ENCODE measurements at places on chromosomes 3 and 15.
A peak's percentile ranks its signal among the peaks of the same experiment; 100 is the strongest.

GRCh38 chr3:36319680-36320079, 60.6 kb upstream of the STAC start:
- no peak for DNase-seq

DNA sequence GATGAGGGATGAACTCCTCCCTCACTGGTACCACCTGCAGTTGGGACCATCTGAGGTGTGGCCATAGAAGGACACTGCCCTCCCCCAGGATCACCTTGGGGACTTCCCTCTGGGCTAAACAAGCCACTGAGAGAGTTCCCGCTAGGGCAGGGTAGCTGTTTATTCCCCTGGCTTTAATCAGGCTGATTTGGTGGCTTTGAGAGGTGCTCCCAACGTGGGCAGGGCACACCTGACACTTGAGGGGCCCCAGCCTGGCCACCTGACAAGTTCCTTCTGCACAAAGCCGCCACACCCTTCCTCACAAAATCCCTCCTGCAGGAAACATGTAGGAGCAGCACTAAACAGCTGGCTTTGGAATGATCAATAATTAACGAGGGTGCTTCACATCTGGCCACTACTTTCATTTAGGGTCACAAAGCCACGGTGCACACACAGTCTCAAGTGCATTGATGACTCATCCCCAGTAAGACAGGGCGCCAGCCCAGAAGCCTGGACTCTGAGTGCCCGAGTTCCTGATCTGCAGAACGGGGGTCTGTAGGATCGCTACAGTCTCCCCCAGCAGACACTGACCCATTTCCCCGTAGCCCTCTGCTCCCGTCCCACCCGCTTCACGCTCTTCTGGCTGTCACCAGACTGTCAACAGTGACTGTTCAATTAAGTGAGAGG, 75.1 kb downstream of the ATP10A start:
- DNase-seq: peak; percentile 31

- peak; percentile 78 for DNase-seq
These were observed 115.4 kb downstream of the NEK10 start for GRCh38 chr3:27253831-27254230.

DNA sequence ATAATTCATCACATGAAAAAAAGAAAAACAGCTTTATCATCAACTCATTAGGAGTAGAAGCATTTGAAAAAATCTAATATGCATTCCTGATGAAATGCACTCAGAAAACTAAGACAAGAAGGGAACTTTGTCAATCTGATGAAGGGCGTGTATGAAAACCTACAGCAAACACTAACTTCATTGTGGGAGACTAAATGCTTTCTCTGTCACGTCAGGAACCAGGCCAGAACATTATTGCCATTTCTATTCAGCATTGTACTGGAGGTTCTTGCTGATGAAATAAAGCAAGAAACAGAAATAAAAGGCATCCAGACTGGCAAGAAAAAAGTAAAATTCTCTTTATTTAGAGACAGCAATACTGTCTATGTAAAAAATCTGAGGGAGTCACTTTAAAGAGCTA, 235.2 kb downstream of the GABRB3 start:
- no peak for DNase-seq

DNA sequence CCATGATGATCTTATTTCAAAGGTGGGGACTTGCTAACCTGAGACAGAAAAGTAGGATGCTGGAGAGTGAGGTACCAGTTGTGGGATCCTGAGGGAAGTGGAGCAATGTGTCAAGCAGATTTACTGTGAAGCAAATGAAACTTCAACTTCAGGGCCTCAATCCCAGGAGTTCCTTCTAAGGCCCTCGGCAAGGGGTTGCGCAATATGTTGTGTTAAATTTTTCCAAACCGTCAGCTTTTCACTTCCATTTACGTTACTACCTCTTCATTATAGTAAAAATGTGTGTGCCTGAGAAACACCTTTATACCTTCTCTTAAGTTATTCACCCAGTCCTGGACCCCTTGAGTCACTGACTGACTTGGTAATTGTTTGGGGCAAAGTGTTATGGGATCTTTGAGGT, 42.5 kb upstream of the KCNH8 start:
- no peak for DNase-seq

GRCh38 chr3:152061296-152061695, 187.9 kb downstream of the SUCNR1 start:
- DNase-seq: no peak

- peak; percentile 77 for DNase-seq
These were observed 21.8 kb downstream of the IGDCC4 start for GRCh38 chr15:65400760-65401610.

DNA sequence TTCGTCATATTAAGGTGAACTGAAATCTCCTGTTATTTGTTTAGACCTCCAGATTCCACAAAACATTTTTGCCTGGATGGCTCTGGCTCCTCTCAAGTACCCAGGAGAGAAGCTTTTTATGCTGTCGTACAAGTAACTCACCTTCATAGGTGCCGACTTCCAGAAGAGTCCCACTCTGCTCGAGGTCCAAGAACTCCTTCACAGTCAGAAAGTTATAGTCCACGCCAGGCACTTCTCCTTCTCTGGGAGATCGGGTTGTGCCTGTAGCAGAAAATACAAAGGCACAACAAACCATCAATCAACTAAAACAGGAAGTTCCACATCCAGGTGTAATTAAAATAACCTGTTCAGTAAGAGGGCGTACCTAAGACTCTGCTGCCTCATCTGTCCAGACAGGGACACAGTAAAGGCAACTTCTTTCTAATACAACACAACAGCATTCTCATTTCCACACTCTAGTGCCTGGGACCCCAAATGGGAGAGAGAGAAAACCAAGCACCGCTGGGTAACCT, 545.3 kb downstream of the MAGI1 start:
- DNase-seq: no peak

- DNase-seq: no peak
These were observed 152.0 kb downstream of the FBLN2 start for GRCh38 chr3:13700889-13701288.

DNA sequence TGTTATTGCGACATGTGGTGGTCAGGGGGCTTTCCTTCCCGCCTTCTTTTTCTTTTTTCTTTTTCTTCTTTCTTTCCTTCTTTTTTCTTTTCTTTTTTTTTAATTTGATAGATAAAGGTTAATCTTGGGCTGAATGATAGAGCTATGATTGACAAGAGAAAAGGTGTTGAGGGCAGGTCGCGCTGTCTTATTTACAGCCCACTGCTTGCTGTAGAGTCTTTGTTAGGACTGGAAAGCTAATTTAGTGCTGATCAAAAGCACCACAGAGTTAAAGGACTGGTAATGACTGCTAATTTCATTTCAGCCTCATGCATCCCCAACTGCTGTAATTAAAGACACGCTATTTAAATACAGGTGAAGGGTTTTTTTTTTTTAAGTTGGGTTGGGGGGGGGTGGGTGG, 10.6 kb upstream of the SOX2 start:
- DNase-seq: no peak

DNA sequence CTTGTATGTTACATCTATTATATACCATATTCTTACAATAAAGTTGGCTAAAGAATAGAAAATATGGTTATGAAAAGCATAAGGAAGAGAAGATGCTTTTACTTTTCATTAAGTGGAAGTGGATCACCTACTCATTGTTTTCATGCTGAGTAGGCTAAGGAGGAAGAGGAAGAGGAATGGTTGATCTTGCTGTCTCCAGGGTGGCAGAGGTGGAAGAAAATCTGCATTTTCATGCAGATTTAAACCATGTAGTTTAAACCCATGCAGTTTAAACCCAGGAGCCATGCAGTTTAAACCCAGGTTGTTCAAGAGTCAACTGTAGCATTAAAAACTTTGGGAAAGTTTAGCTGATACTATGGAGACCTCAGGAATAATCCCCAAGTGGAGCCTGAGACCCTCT, 214.8 kb upstream of the NAALADL2 start:
- DNase-seq: no peak
